A673 (cell line): ENCODE measurements at places on chromosomes 1 and 21. TPM values are rescaled to one million over a fixed set of nuclear protein-coding genes. Genes with fewer than 3 reads are reported as not detected.

LGR6 gene
- not detected in 2 replicates for total RNA-seq

ATP1A4 gene
- total RNA-seq, result not detected in 2 replicates

DNA sequence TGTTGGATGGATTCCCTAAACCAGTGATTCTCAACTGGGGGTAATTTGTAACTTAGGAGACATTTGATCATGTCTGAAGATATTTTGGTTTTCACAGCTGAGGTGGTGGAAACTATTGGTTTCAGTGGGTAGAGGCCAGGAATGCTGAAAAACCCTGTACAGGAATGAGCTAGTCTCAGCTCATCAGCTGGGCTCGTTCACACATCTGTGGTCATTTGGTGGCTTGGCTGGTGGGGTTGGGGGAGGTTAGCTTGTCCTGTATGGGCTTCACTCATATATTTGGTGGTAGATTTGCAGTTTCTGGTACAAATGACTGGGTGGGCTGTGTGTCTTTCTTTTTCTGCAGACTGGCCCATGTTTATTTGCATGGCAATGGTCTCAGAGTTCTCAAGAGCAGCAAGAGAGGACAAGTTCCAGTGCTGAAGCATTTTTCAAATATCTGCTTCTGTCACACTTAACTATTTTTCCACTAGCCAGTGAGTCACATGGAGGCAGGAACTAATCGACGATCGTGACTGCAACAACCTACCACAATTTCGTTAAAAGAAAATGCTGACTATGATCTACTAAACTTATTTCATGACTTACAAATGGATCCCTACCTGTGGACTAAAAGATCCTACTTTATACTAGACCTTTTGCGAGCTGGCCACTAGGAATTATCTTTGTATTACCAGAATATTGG is 321.7 kb upstream of the PLXNA2 start:
- H3K36me3 ChIP-seq, result no peaks in the 10 kb centered on the region
- no peak overlapping the region for H3K4me3 ChIP-seq
- no peak overlapping the region for H3K27ac ChIP-seq
- DNase-seq, result no peak

KCNJ15 gene
- total RNA-seq, result not detected in 2 replicates

LRRC52 gene
- total RNA-seq, result not detected in 2 replicates

KCNK2 gene
- not detected in 2 replicates for total RNA-seq
